Thyroid gland (tissue), 4 donors: ENCODE measurements at places on chromosomes 2 and 18. TPM values are rescaled to one million over a fixed set of nuclear protein-coding genes. Genes with fewer than 3 reads are reported as not detected.

The RAD51AP2 gene
- 0.13 TPM for total RNA-seq

DNA sequence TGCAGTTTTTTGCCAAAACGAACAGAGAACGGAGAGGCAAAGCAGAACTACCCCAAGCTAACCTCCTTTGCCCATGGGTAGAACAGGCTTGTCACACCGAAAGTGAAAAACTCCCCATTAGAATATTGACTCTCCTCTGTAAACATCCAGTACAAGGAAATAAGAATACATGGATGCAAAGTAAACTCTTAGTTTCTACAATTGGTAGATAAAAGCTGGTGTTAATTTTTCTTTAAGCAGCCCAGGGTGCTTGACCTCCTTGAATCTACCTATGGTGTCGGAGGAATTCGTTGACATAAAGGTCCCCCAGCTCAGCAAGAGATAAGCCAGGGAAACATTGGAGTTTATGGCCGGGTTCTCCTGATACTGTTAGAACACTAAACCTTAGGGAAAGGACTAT is 48.4 kb upstream of the DSG1 start:
- no peak overlapping the region for H3K4me3 ChIP-seq
- no peaks in the 10 kb centered on the region for H3K27me3 ChIP-seq
- no peak for DNase-seq
- no peaks in the 10 kb centered on the region for H3K36me3 ChIP-seq

- no peak overlapping the region for H3K4me3 ChIP-seq
- peak; percentile 33 for DNase-seq
- no peaks in the 10 kb centered on the region for H3K36me3 ChIP-seq
- H3K27ac ChIP-seq = no peak overlapping the region
Measured at GRCh38 chr2:101112772-101113157, 38.4 kb downstream of the TBC1D8 start.

The SCYGR4 gene
- total RNA-seq = not detected

- no peaks in the 10 kb centered on the region for H3K36me3 ChIP-seq
- no peaks in the 10 kb centered on the region for H3K27me3 ChIP-seq
- H3K4me1 ChIP-seq = no peaks in the 10 kb centered on the region
- no peak for DNase-seq
- no peak overlapping the region for H3K27ac ChIP-seq
Measured at GRCh38 chr18:76467371-76468190, 27.5 kb downstream of the ZNF516 start.

The REEP1 gene
- total RNA-seq = 7.1 TPM

GRCh38 chr2:181463588-181463987 is 6.4 kb downstream of the ITGA4 start:
- DNase-seq = no peak
- H3K27me3 ChIP-seq = no peaks in the 10 kb centered on the region
- no peak overlapping the region for H3K4me3 ChIP-seq
- no peaks in the 10 kb centered on the region for H3K4me1 ChIP-seq
- H3K27ac ChIP-seq = no peak overlapping the region

- no peaks in the 10 kb centered on the region for H3K36me3 ChIP-seq
- no peak overlapping the region for H3K27ac ChIP-seq
- H3K4me3 ChIP-seq = no peak overlapping the region
- no peak for DNase-seq
Measured at GRCh38 chr2:195648787-195649186, 8.2 kb upstream of the SLC39A10 start.

GRCh38 chr2:23135481-23136100 is 249.4 kb upstream of the KLHL29 start:
- H3K36me3 ChIP-seq = no peaks in the 10 kb centered on the region
- DNase-seq = no peak
- no peak overlapping the region for H3K27ac ChIP-seq
- H3K4me1 ChIP-seq = no peaks in the 10 kb centered on the region

DNA sequence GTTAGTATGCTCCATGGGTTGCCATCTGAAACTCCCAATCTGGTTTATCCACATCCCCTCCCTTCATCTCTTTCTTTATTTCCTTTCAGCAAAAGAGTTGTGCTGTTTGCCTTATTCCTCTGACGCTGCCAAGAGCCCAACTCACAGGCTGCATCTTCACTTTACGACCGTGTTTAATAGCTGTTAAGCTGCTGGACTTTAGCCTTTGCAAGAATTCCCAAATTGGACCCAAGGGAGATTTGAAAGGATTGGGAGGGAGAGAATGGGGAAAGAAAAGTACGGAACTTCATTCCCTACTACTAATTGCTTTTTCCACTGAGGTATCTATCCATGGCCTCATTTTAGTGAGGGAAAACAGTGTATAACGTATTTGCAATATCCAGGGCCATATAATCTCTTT is 263.4 kb upstream of the MEIS1 start:
- H3K4me3 ChIP-seq = no peak overlapping the region
- no peaks in the 10 kb centered on the region for H3K27me3 ChIP-seq
- no peak for DNase-seq
- H3K4me1 ChIP-seq = peaks cover 6% of the 10 kb centered on the region
- no peaks in the 10 kb centered on the region for H3K36me3 ChIP-seq
- no peak overlapping the region for H3K27ac ChIP-seq

The ANKRD36C gene
- total RNA-seq = 29.7 TPM

- H3K27ac ChIP-seq = no peak overlapping the region
- peaks cover 21% of the 10 kb centered on the region for H3K4me1 ChIP-seq
- H3K4me3 ChIP-seq = no peak overlapping the region
- peaks cover 25% of the 10 kb centered on the region for H3K36me3 ChIP-seq
- H3K27me3 ChIP-seq = no peaks in the 10 kb centered on the region
Measured at GRCh38 chr2:48482769-48483168, 47.2 kb upstream of the STON1 start.

- H3K27ac ChIP-seq = no peak overlapping the region
- H3K4me3 ChIP-seq = no peak overlapping the region
- no peaks in the 10 kb centered on the region for H3K4me1 ChIP-seq
- H3K27me3 ChIP-seq = no peaks in the 10 kb centered on the region
- no peaks in the 10 kb centered on the region for H3K36me3 ChIP-seq
Measured at GRCh38 chr2:100755441-100755840, 64.5 kb upstream of the NPAS2 start.

GRCh38 chr2:200871151-200871550 is 6.7 kb upstream of the CLK1 start:
- no peak for DNase-seq
- H3K4me1 ChIP-seq = no peaks in the 10 kb centered on the region
- peaks cover 26% of the 10 kb centered on the region for H3K36me3 ChIP-seq
- no peak overlapping the region for H3K27ac ChIP-seq

- no peak for DNase-seq
- no peaks in the 10 kb centered on the region for H3K4me1 ChIP-seq
- no peaks in the 10 kb centered on the region for H3K36me3 ChIP-seq
- H3K27ac ChIP-seq = no peak overlapping the region
- H3K27me3 ChIP-seq = no peaks in the 10 kb centered on the region
- H3K4me3 ChIP-seq = no peak overlapping the region
Measured at GRCh38 chr18:27685091-27685490, 491.8 kb downstream of the CDH2 start.

- H3K27ac ChIP-seq = peak overlapping the region; percentile 99
- no peaks in the 10 kb centered on the region for H3K36me3 ChIP-seq
- H3K27me3 ChIP-seq = no peaks in the 10 kb centered on the region
- DNase-seq = peak; percentile 97
Measured at GRCh38 chr2:88627856-88628570, 749 bp upstream of the EIF2AK3 start.

GRCh38 chr2:158677542-158677941 is 117.6 kb upstream of the DAPL1 start:
- H3K4me3 ChIP-seq = no peak overlapping the region
- H3K27ac ChIP-seq = no peak overlapping the region
- no peak for DNase-seq
- peaks cover 24% of the 10 kb centered on the region for H3K36me3 ChIP-seq

The MAP2 gene
- 211 TPM for total RNA-seq

DNA sequence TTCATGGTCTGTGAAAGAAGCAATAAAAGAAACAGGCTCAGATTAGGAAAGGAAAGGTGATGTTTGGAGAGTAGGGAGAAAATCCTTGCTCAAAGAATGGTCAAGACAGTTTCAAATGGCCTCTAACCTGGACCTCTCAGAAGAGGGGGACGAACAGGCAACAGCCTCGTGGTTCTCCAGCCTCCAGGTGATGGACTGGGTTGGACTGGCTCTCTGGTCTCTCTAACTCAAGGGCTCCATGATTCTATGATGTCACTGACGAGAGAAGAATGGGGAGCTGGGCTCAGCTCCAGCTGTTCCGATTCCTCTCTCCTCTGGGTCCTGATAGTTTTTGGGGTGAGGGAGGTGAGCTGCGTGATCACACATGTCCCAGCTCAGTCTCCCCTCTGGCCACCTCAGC is at the start of gene C2orf74:
Gene C2orf74, plus strand, starts transcription at position 301 of the 400 bp plus-strand sequence. CDS start 327 bp downstream, outside the sequence.
- H3K27me3 ChIP-seq = no peaks in the 10 kb centered on the region
- DNase-seq = no peak
- H3K36me3 ChIP-seq = peaks cover 12% of the 10 kb centered on the region
- H3K27ac ChIP-seq = no peak within 1 kb of the TSS
- no peak within 1 kb of the TSS for H3K4me3 ChIP-seq
- H3K4me1 ChIP-seq = no peaks in the 10 kb centered on the region

The CFC1 gene
- not detected for total RNA-seq

- no peak overlapping the region for H3K4me3 ChIP-seq
- no peak overlapping the region for H3K27ac ChIP-seq
- H3K4me1 ChIP-seq = no peaks in the 10 kb centered on the region
- H3K27me3 ChIP-seq = no peaks in the 10 kb centered on the region
- no peaks in the 10 kb centered on the region for H3K36me3 ChIP-seq
Measured at GRCh38 chr18:6949800-6950586, 167.6 kb downstream of the LAMA1 start.

DNA sequence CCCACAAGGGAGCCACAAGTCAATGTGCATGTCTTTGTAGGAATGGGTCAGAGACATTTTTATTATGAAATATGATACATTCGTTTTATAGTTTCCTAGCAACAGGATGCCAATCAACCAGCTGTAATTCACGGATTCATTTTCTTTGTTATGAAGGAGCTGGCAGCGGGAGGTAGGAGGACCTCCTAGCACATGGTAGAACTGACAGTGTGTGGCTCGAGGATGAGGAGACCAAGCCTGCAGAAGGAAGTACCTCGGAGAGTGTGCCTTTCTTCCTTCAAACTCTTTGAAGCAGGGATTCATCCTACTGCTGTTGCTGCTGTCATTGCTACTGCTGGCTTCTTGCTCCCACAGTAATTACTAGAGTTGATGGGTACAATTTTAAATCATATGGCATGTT is 504.8 kb upstream of the KLHL29 start:
- no peak for DNase-seq
- no peak overlapping the region for H3K27ac ChIP-seq
- no peak overlapping the region for H3K4me3 ChIP-seq
- H3K36me3 ChIP-seq = no peaks in the 10 kb centered on the region
- no peaks in the 10 kb centered on the region for H3K4me1 ChIP-seq

DNA sequence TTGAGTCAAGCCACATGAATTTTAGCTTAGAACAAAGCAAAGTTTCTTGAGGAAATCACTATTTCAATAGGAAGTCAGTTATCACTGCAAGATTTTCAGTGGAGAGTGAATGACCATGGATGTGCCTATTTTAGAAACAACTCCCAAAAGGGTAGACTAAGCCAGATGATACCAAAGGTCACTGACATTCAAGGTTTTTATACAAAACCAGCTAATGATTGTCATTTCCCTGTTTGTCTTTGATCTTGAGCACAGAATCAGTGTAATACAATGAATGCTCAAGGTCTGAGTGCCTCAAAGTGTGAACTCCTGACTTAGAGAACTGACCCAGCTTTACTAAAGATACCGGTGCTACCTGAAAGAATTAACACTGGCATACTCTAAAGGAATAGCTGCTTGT is 60.5 kb downstream of the CDH2 start:
- no peak for DNase-seq
- H3K27ac ChIP-seq = no peak overlapping the region
- H3K4me3 ChIP-seq = no peak overlapping the region
- H3K27me3 ChIP-seq = no peaks in the 10 kb centered on the region
- no peaks in the 10 kb centered on the region for H3K36me3 ChIP-seq

DNA sequence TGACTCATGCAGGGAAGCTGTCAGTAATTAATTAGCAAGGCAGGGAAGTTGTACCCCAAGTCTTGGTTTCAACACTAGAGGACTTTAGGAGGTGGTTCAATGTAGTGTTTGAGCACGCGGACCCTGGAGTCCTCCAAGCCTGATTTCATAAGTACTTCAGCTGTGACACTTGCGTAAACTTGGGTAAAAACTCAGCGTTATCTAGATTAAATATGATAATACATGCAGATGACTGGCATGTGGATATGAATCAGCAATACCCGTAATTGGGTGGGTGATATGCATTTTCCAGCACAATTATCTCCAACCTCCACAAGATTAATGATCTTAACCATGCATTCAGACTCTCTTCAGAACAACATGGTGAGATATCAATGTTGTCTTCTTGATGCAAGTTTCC is 5.2 kb downstream of the UGT1A7 start:
- H3K36me3 ChIP-seq = no peaks in the 10 kb centered on the region
- no peak for DNase-seq
- no peak overlapping the region for H3K27ac ChIP-seq
- H3K4me3 ChIP-seq = no peak overlapping the region
- peaks cover 10% of the 10 kb centered on the region for H3K4me1 ChIP-seq
- H3K27me3 ChIP-seq = no peaks in the 10 kb centered on the region

GRCh38 chr2:76472946-76473345 is 762.2 kb upstream of the GCFC2 start:
- DNase-seq = no peak
- no peak overlapping the region for H3K27ac ChIP-seq
- H3K36me3 ChIP-seq = no peaks in the 10 kb centered on the region
- H3K27me3 ChIP-seq = no peaks in the 10 kb centered on the region
- no peak overlapping the region for H3K4me3 ChIP-seq

DNA sequence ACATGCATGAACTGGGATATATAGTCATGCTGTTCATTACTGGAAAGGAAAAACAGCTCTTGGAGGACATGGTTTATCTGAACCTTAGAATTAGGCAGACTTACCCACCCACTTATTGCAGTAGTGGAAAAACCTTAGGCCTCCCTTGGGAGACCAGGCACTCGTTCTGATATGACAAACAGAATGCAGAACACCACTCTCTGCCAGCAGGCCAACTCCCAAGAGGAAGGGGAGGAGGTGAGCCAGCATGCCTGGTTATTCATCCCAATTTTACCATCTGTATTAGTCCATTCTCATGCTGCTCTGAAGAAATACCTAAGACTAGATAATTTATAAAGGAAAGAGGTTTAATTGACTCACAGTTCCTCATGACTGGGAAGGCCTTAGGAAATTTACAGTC is 17.5 kb downstream of the C18orf63 start:
- no peak overlapping the region for H3K4me3 ChIP-seq
- no peak overlapping the region for H3K27ac ChIP-seq
- DNase-seq = no peak
- no peaks in the 10 kb centered on the region for H3K27me3 ChIP-seq
- H3K36me3 ChIP-seq = no peaks in the 10 kb centered on the region

DNA sequence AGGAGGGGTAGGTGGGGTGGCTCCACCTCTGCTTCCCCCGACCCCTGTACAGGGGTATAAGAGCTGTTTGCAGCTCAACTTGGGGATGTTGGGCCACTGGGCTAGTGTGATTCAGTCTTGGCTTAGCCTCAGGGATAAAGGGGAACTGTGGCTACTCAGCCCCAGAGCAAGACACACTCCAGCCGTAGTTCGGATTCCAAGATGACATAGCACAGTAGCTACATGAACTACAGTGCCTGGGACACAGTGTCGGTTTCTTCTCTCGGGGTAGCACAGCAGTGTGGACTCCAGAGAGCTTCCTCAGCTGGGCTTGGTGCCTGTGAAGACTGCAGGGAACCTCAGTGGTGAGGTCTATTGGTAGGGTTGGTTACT is 21.1 kb downstream of the CARF start:
- DNase-seq = no peak
- H3K27ac ChIP-seq = no peak overlapping the region
- no peak overlapping the region for H3K4me3 ChIP-seq
- H3K27me3 ChIP-seq = no peaks in the 10 kb centered on the region

GRCh38 chr2:144370937-144371584 is 148.9 kb downstream of the ZEB2 start:
- H3K4me1 ChIP-seq = peaks cover 6% of the 10 kb centered on the region
- no peaks in the 10 kb centered on the region for H3K36me3 ChIP-seq
- no peak overlapping the region for H3K4me3 ChIP-seq
- no peaks in the 10 kb centered on the region for H3K27me3 ChIP-seq
- H3K27ac ChIP-seq = no peak overlapping the region
